ENCODE measurements at places on chromosomes 6 and 20. TPM values are rescaled to one million over a fixed set of nuclear protein-coding genes. Genes with fewer than 3 reads are reported as not detected.
A peak's percentile ranks its signal among the peaks of the same experiment; 100 is the strongest.

GRCh38 chr6:108661430-108661829, 100.7 kb downstream of the FOXO3 start:
- no peak for DNase-seq

- DNase-seq: no peak
Observed at GRCh38 chr20:19981031-19981451, 36.1 kb upstream of the NAA20 start.

DNA sequence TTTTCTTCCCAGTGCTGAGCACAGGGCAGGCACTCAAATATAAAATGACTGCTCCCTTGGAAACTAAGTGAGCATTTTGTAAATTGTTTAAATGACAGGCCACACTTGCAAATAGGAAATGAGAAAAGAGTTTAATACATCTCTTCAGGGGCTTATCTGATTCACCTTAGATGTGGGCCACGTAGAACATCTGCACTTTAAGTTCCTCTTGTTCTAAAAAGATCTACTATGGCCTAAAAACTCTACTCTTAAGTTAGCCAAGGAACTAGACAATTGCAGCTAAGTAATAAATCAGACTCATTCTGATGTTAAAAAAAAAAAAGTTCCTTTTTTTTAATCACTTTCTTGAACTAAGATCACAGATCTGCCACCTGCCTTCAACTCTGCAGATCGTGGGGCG, 126.3 kb downstream of the KIF16B start:
- no peak for DNase-seq

GRCh38 chr6:132715204-132715603, 1.3 kb upstream of the VNN1 start:
- no peak for DNase-seq

DNA sequence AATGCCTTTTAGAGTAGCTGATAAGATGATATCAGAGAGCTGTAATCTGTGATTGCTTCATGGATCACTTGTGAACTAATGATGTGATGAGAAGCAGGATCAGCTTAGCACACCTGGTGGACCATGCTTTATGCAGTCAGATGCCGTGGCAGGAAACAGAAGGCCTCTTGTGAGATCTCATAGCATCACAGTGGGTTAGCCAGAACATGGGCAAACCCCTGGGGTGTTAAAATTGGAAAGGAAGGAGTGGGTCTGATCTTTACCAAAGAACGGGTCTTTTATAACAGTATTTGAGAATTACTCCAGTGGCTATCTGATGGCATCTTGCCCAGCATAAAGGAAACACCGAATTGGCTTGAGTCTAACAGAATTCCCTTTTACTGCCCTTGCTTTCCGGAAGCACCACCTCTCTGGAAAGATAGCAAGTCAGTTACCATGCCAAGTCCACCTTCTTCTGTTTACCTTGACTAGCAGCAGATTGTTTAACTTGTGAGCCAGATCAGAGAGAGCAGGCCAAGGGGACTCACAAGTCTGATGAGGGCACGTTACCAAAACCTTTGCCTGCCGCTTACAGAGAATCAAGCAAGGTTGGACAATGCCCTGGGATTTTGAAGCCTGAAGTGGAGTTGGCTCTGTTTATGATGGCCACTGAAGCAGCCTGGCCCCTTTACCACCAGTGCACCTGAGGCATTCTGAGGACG, 20.9 kb upstream of the SRF start:
- no peak for DNase-seq

- DNase-seq: no peak
Observed at GRCh38 chr6:3669916-3670315, 81.6 kb downstream of the PXDC1 start.

DNA sequence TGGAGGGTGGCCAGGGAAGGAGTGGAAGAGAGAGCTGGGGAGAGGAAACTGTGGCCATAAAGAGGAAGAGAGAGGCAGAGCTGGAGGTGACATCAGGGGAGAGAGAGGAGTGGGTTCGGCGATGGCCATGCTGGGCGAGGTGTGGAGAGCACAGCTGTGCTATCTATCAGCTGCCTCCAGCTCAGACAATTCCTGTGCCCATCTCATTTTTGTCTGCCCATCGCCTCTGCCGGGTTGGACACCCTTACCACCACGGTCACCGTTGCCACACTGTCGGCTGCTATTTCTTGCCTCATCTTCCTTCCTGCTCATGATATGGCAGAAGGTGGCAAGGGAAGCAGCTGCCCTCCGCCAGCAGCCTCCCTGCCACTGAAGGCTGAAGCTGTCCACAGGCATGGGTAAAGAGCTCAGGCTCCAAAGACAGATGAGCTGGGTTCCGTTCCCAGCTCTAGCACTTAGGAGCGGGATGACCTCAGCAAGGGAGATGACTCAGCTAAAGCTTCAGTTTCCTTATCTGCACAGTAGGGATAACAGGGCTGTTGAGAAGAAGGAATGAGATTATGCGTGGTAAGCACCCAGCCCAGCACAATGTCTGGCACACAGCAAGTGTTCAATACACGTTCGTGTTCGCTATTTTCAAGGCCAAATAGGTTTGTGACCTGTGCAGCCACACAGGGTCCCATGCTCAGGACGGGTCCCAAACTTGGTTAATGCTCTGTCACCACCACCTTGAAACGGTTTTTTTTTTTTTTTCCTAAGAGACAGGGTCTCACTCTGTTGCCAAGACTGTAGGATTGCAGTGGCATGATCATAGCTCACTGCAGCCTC, 21.9 kb upstream of the TAF8 start:
- no peak for DNase-seq

- DNase-seq: no peak
Observed at GRCh38 chr6:1250489-1251197, 61.3 kb upstream of the FOXQ1 start.

DNA sequence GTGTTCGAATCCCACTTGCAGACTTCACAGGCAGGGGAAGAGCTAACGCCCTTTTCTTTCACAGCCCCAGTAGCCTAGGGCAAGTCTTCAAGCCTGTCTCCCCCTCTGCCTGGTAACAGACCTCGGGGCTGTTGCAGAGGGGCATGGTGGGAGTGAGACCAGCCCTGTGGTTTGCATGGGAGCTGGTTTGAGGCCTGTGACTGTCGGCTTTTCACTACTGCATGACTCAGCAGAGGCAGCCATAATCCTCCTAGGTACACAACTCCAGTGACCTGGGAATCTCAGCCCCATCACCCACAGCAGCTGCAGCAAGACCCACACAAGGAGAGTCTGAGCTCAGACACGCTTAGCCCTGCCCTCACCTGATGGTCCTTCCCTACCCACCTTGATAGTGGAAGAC, 55.3 kb upstream of the POPDC3 start:
- DNase-seq: no peak

DNA sequence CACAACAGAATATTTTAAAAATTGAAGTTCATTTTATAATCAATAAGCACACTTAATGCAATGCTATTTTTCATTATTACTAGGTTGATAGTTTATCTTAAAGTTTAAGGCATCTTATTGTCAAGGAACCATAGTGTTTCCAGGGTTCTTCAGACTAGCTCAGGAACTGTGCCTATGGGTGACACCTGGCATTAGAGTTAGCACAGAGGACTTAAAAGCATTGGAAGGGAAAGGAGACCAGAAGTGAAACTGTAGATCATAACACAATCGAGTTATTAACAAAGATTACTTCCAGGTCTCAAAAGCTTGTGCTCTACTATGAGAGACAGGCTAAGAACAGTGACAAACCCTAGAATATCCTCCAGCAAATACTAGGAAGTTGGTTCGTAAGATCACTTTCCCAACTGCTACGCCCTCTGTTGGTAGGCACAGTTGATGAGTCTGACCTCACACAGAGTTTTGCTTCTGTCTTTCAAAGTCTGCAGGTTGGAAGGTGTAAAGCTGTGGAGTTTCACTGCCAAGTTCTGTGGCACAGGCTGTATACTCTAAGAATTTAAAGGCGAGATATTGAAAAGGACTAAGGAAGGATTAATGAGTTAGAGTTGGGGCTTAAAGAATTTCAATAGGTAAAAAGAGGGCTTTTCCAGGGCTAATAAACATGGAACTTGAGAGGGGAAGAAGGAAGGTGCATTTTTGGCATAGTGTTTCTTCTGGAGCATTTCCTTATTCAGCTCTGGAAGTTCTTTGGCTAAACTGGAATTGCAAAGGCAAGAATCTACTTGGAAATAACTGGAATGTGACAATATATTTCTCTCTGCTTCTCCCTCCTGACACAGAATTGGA, 531.3 kb upstream of the JAG1 start:
- DNase-seq: peak; percentile 50

DNA sequence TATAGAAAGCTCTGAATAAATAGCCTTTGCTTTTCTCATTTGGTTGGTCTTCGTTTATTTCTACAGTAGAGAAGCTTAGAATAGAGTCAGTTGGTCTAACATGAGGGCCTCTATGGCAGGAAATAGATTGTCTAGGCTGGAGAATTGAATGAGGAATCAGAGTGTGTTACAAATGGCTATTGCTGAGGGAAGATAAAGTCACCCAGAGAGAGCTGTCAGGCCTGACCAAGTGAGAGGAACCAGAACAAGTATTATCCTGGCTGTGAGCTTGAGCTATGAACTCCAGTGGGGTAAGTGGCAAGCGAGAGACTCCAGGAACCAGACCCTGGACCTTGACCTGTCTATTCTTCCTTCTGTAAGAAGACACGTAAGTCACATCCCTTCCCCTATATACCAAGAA, 353.1 kb downstream of the CD83 start:
- no peak for DNase-seq

DNA sequence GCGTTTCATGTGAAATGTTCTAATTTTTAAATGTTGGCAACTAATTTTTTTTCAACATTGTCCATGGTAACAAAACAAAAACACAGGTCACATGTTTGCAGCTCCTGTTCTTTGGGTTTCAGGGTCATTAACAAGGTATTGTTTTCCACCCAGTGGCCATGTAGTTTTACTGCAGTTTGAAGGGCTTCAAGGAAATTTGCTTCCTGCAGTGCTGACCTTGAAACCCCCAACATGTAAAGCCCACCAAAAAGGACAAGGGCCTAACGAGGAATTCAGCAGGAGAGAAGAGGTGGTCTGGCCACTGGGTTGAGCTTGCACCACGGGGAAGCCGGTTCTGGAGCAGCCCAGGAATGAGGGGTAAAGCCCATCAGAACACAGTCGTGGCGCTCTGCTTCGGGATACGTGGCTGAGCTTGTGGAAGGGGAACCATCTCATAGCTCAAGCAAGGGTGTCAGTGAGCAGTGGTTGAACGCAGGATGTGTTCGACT, 13.9 kb upstream of the KLHL31 start:
- no peak for DNase-seq

- no peak for DNase-seq
Observed at GRCh38 chr6:139395891-139396301, 21.4 kb upstream of the CITED2 start.

GRCh38 chr6:24494821-24495795, at the start of gene ALDH5A1:
Gene ALDH5A1, plus strand, starts transcription at chr6:24494969. Its CDS starts 28 bp downstream, at chr6:24494997.
- DNase-seq: peak; percentile 57

- no peak for DNase-seq
Observed at GRCh38 chr20:35985806-35986205, 17.4 kb downstream of the CNBD2 start.

The GLP1R gene
- 0.79 TPM for polyA plus RNA-seq

The VSX1 gene
- not detected for polyA plus RNA-seq

The C6orf15 gene
- not detected for polyA plus RNA-seq

The AVP gene
- not detected for polyA plus RNA-seq

The TRIM31 gene
- polyA plus RNA-seq: not detected

The HLA-DPA1 gene
- polyA plus RNA-seq: 41.0 TPM

The C20orf141 gene
- not detected for polyA plus RNA-seq

The CDK19 gene
- polyA plus RNA-seq: 46.5 TPM

The TCP11 gene
- polyA plus RNA-seq: 0.72 TPM

The TUBB2A gene
- polyA plus RNA-seq: 22.7 TPM

The RSPH4A gene
- 7.5 TPM for polyA plus RNA-seq

The PRDM1 gene
- polyA plus RNA-seq: 8.9 TPM
